ENCODE measurements at places on chromosomes 5 and 9.
A peak's percentile ranks its signal among the peaks of the same experiment; 100 is the strongest.

GRCh38 chr9:131752231-131752884 lies 12.5 kb upstream of the RAPGEF1 start:
- no peak for DNase-seq

- DNase-seq, result no peak
Measured at GRCh38 chr5:68193481-68194036, 22.0 kb upstream of the PIK3R1 start.

GRCh38 chr9:76107482-76107881 lies 217.0 kb downstream of the PCSK5 start:
- no peak for DNase-seq

DNA sequence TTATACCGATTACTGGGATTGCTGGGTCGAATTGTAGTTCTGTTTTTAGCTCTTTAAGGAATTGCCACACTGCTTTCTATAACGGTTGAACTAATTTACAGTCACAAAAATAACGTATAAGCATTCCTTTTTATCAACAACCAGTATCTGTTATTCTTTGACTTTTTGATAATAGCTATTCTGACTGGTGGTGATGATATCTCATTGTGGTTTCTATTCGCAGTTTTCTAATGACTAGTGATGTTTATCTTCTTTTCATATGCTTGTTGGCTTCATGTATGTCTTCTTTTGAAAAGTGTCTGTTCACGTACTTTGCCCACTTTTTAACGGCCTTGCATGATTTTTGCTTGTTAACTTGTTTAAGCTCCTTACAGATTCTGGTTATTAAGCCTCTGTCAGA lies 74.4 kb downstream of the FAM174A start:
- DNase-seq, result no peak

DNA sequence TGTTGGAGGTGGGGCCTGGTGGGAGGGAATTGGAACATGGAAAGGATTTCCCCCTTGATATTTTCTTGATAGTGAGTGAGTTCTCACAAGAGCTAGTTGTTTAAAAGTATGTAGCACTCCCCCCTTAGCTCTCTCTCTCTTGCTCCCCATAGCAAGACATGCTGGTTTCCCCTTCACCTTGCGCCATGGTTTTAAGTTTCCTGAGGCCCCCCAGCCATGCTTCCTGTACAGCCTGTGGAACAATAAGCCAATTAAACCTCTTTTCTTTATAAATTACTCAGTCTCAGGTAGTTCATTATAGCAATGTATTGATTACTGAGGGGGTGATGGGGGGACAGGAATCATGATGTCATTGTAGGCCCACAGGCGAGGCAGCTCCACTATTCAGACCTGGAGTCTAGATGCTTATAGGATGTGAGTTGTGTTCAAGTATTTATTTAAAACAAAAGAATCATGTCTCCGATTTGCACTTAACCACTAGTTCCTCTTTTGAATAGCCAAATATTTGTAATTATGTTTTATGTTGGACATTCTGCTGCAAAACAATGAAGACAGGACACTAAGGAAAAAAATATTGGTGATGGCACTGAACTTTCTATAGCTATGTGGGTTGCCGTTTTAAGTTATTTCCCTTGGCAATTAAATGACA lies 156.6 kb downstream of the TMEM38B start:
- no peak for DNase-seq

DNA sequence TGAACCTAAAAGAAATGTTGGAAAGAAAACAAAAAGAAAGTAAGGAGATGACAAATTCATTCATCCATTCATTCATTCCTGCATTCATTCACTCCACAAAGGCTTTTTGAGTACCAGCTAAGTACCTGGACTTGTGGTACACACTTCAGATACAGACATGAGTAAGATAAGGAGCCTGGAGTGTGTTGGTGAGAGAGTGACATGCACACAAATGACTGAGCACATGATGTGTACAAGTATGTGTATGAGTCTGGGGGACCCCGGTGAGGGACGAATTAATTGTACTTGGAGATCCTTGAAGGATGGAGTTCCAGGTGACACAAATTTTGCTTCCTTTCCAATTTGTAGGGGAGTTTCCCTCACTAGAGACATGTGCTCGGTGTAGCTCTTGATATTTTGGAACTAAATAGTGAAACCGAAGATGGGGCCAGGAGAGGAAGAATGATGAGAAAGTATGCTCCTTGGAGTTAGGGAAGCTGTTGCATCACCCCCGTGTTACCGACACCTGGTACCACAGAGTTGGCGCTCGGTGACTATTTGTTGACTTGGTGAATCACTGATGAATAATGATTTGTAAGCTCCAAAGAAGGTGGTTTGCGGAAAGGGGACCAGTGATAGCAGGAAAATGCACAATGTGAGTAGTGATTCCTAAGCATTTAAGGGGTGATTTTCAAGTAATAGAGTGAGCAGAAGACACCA lies 509.8 kb downstream of the CCDC171 start:
- no peak for DNase-seq

- no peak for DNase-seq
Measured at GRCh38 chr9:78778861-78779374, 482.0 kb downstream of the PSAT1 start.

- DNase-seq, result no peak
Measured at GRCh38 chr5:39943811-39944210, 519.0 kb upstream of the DAB2 start.

DNA sequence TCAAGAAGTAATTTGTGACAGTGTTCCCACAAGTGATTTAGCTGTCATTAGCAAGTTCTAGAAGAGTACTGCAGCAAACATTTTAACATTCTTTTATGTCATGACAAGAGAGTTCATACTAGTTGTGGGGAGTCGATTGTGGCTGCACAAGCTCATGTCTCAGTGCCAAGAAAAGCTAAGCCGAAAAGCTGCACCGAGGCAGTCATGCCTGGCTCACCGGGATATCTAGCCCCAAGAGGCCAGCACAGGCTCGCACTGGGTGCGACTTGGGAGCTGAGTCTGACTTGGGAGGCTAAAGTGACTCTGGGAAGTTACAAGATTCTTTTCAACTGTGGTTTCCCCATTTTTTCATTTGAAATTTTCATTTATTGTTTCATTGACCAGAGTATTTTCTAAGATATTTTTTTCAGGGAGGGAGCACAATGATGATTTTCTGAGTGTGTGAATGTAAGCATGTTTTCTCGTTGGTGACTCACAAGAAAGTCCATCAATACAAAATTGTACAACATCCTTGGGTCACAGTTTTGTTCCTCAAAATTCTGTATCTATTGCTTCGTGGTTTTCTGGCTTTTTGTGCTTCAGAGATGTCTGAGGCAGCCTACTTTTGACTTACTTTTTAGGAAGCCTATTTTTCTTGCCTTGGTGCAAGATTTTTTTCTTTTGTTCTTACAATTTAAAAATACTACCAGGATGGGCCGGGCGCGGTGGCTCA lies 18.7 kb downstream of the CAST start:
- DNase-seq, result no peak

GRCh38 chr5:68272289-68272688 lies 56.7 kb downstream of the PIK3R1 start:
- no peak for DNase-seq

DNA sequence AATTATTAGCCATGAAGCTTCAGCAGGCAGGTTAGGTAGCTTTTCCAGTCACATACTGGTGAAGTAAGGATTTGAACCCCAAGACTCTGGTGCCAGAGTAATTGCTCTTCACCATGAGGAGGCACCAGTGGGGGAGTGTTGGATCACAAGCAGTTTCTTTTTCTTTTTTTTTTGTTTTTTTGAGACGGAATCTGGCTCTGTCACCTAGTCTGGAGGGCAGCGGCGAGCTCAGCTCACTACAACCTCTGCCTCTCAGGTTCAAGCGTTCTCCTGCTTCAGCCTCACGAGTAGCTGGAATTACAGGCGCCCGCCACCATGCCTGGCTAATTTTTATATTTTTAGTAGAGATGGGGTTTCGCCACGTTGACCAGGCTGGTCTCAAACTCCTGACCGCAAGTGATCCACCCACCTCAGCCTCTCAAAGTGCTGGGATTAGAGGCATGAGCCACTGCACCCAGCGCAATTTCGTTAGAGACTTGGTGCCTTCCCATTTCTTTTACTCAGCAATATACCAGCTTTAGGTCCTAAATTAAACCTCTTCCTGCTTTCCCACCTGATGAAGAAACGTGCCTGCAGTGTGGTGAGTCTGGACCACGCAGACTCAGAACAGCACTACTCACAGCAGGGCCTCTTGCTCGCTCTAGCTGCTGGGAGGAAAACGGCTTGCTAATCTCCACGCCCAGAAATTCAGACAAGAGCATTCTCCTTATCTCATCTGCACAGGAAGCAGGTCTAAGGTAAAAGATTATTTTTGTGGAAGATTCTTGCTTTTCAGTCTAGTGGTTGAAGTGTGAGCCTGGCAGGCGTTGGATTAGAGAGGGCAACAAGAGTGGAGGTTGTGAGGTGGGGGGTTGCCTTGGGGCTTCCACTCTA lies at the start of gene S100Z:
Gene S100Z (plus strand): TSS at position 596 of the 873 bp plus-strand sequence. CDS start 25,346 bp downstream, outside the sequence.
- peak; percentile 41 for DNase-seq

- no peak for DNase-seq
Measured at GRCh38 chr9:129612815-129613519, 7.9 kb downstream of the C9orf50 start.

- peak; percentile 83 for DNase-seq
Measured at GRCh38 chr9:137445275-137445807, 4.2 kb upstream of the ENTPD8 start.

DNA sequence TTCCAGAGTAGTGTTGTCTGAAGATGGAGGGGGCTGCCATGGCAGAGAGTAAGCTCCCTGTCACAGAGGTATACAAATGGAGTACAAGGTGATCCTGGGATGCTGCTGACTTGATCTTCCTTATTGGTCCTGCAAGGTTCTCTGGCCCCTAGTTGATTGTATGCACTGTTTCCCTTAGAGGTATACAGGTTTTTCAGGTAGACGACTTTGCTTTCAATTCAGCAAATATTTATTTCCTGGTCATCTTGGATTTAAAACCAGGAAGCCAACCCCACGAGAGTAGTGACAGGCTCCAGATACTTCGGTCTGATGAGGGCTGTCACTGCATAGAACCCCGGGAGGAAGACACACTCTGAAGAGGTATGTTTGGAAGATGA lies 16.5 kb upstream of the TRIM14 start:
- no peak for DNase-seq

DNA sequence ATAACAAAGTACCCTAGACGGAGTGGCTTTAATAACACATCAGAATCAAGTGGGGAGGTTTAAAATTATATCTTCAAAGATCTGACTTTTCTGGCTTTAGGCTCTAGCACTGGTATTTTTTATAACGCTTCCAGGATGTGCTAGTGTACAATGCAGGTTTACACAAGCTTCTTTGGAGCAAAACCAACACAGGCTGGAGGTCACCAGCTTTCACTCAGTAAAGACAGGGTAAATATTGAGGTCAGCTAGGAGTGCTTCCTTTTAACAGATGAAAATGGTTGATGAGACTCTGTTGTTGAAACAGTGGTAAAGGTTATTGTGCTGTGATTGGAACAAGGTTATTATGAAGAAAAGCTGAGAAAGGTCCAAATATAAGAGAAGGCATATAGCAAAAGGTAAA lies 414.2 kb downstream of the TAF11L14 start:
- DNase-seq, result no peak

DNA sequence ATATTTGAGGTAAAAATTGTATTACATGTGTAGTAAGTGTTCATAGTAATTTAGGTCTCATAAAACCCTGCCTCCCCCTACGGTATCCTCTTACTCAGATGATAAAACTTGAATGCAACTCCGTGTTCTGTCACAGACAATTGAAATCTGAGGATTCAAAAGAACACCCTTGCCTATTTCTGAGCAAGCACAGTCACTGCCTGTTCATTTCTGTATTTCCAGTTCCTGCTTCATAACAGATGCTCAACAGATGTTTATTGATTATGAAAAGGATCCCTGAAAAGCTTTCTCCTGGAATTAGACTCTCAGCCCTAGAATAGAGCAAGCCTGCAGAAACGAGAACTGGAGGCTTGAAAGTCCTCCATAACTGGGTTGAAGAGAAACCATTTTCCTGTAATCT lies 144.1 kb upstream of the SPEF2 start:
- no peak for DNase-seq

DNA sequence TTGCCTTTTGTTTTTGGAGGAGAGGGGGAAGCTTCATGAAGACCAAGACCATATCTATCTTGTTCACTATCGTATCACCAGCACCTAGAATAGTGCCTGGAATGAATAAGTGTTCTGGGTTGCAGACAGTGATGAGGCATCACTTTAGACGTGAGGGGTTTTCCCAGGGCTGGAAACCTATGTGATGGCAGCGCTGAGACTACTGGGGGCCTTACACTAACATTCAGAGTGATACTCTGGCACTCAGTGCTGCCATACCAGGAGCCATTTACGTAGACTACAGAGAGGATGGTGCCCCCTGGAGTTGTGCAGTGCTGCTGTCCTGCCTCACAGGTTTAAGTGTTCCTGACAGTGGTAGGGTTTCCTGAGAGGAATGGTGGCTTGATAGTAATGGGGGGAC lies 6.9 kb downstream of the CCL19 start:
- DNase-seq, result no peak

DNA sequence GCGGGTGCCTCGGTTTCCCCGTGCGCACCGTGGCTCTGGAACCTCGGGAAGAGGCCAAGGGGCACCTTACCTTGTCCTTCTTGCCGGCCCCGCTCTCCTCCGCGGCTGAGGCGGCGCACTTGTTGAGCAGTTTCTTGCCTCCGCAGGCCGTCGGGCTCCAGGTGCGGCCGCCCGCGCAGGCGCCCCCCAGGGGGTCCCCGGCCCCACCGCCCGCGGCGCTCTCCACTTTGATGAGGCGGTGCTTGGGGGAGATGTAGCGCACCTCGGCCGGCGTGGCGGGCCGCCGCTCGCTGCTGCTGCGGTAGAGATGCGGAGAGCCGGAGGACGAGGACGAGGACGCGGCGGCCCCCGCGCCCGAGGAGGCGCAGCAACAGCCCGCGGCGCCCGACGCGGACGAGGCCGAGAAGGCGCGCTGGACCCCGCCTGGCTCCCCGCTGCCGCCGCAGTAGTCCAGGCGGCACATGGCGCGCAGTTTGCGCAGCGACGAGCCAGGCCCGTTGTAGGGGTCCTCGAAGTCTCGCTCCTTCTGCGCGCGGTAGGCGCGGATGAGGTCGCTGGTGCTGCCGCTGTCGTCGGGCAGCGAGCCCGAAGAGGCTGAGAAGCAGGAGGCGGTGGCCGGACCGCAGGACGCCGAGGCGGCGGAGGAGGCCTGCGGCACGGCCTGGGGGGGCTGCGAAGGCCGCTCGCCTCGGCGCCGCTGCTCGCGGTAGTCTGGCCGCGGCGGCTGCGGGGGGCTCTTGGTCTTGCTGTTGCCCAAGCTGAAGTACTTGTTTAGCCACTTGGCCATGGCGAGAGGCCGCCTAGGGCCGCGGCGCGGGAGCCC lies 957 bp downstream of the SHB start:
- DNase-seq, result no peak

- no peak for DNase-seq
Measured at GRCh38 chr5:139199321-139199720, 1.2 kb upstream of the SIL1 start.

GRCh38 chr5:150021491-150022157 lies 21.1 kb downstream of the HMGXB3 start:
- no peak for DNase-seq

- DNase-seq, result no peak
Measured at GRCh38 chr9:87122947-87123685, 175.8 kb upstream of the GAS1 start.

- DNase-seq, result no peak
Measured at GRCh38 chr5:56589481-56589860, 225.9 kb upstream of the MAP3K1 start.

All from CD4-positive, alpha-beta T cell treated with Interferon gamma for 1 hour (primary cell).